ENCODE measurements at places on chromosomes 7 and 10. TPM values are rescaled to one million over a fixed set of nuclear protein-coding genes. Genes with fewer than 3 reads are reported as not detected.
A peak's percentile ranks its signal among the peaks of the same experiment; 100 is the strongest.

DNA sequence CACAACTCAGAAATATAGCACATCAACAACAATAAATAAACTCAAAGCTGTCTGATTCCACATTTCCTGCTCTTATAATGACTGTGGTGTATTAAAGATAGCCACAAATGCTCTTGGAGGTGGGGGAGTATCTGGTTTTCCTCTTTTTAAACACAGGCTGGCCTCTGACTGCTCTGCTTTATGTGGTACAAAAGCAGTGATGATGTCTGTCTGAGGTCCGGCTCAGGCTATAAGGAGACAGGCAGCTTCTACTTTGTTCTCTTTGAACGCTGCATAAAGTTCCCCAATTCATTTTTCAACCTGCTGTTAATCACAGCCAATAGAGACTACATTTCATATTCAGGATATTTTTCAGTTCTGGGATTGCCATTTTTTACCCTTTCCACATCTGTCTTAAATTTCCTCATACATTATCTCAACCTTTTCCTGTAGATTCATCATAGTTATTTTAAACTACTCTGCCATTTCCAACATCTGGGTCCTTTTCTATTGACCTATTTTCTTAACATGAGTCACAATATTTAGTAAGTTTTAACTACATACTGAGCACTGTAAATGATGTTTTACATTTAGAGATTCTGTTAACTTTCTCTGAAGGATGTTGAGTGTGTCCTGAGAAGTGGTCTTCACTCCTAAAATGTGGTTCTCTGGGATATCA lies 64.9 kb downstream of the CRPPA start:
- DNase-seq, result no peak

GRCh38 chr10:78663721-78664120 lies 405.0 kb upstream of the ZMIZ1 start:
- no peak for DNase-seq

DNA sequence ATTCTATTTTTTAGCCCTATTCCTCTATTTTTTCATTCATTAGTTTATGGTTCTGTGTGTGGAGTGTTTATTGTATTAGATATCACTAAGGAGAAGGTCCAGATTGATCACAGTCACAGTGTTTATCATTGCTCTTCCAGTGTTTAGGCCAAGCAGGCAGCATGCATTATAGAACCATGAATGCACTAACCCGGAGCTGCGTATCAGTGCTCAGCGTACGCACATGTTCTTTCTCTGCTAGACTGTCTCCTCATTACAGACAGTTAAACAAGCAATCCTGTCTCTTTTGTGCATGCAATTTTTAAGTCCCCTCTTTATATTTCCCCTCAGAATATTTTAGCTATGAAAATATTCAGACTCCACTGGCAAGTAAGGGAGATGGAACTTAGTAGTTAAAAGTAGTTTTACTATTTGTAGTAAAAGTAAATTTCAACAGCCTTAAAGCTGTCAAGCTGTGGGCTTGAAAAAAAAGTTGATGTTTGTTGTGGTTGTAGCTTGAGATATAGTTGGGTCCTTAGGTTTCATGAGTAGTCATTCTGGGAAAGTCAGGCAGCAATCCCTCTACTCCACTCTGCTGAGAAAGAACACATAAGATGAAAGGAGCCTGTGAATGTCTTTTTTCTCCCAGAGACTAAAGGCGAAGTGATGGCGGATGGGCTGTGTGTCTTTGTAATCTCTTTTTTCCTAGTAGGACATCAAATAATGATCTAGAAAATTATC lies 260.4 kb downstream of the CDK14 start:
- no peak for DNase-seq

GRCh38 chr10:89398003-89398749 lies 5.8 kb downstream of the IFIT1 start:
- no peak for DNase-seq

MCM10 gene
- 42.0 TPM for total RNA-seq

CYP3A7 gene
- 0.86 TPM for total RNA-seq

TMEM236 gene
- total RNA-seq, result 0.51 TPM

CTTNBP2 gene
- 2.4 TPM for total RNA-seq

DNA sequence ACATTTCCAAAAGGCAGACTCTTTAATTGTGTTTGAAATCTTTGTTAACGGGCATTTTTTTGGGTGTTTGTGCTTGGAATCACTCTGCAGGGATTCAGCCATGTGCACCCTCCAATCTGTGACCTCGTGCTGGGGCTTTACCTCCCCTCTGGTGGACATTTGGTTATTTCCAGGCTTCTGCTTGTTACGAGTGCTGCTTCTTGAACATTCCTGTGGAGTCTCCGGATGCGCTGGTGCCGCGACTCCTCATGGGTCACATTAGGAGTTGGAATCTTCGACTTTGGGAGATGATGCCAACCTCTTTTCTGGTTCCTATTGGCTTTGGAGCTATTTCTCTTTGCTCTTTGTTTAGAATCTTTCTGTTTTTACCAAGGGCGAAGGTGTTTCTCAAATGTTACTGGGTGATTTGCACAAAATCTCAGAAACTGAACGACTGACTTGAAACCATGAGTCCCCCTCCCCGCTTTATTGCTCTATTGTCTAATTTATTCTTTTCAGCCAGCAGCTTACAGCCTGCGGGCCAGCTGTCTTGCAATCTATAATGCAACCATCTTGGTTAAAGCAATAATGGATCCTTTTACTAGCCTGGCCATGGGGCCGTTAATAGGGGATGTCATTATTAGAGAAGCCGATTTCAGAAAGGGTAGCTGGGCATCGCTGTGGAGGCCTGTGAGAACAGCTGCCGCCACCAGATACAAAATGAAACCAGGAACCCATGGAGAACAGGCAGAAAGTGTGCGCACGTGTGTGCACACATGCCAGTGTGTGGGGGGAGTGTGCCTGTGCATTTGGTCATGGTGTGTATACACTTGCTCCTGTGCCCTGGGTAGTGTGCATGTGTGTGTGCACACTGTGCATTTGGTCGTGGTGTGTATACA lies 9.9 kb upstream of the DPYSL4 start:
- no peak for DNase-seq

GRCh38 chr10:69742928-69743602 lies 58.6 kb upstream of the COL13A1 start:
- peak; percentile 70 for DNase-seq

DNA sequence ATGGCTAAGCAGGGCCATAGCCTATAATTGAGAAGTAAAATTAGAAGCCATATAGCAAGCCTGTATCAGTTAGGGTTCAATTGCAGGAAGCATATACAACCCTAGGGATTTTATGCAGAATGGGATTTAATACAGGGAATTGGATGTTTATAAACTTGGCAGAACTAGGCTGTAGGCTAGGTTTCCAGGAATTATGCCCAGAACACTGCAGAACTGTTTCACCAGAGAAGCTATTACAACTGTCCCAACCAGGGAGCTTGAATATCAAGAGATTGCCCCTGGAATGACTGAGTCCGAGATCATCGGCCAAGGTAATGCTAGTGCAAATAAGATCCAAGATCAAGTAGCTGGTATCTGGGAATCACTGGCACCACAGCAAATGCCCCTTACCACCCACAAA lies 64.0 kb downstream of the PRR15 start:
- no peak for DNase-seq

- DNase-seq, result no peak
Observed at GRCh38 chr10:96986200-96986856, 154.2 kb downstream of the LCOR start.

DNA sequence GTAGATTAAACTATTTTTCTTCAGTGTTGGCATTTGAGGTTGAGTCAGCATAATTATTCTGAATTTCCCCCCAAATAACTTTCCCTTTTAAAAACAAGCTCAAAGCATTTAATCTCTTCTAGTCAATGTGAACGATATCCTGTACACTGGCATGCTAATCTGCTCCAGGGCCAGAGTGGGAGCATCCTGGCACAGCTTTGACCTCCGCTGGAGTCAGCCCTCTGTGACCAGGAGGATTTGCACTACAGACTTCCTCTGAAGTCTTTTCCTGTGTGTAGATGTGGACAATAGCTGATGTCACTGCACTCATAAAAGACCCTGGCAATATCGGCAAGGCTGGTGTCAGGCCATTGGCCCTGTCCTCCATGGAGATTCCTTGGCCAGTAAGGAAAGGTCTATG lies 340.2 kb downstream of the CDC14C start:
- no peak for DNase-seq

DNA sequence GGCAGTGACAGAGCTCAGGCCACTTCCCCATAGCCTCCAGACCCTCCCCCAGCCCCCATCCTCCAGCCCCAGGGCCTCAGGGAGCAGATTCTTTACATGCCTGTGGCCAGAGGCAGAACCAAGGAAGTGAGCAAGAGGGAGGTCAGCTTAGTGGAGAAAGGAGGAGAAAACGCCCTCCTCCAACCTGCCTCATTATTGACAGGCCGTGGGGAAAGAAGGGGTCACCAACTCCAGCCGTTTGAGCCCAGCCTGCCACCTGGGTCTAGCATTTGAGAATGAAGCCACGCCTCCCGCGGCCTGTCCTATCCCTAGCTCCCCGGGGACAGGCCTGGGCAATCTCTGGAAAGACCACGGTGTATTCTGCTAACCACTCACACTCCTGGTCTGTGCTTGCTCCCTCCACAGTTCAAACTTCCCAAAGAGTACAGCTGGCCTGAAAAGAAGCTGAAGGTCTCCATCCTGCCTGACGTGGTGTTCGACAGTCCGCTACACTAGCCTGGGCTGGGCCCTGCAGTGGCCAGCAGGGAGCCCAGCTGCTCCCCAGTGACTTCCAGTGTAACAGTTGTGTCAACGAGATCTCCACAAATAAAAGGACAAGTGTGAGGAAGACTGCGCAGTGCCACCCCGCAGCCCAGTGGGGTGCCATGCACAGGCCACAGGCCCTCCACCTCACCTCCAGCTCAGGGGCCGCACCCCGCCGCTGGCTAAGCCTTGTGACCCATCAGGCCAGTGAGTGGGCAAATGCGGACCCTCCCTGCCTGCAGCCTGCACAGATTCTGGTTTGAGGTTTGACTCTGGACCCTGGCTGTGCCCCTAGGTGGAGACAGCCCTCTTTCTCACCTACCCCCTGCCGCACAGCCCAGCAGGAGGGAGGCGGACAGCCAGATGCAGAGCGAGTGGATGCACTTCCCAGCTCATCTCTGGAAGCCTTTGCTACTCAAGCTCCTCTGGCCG lies 14.3 kb upstream of the TRIM8 start:
- DNase-seq, result peak; percentile 76

GRCh38 chr7:106358103-106358663 lies 73.4 kb upstream of the NAMPT start:
- peak; percentile 43 for DNase-seq

DNA sequence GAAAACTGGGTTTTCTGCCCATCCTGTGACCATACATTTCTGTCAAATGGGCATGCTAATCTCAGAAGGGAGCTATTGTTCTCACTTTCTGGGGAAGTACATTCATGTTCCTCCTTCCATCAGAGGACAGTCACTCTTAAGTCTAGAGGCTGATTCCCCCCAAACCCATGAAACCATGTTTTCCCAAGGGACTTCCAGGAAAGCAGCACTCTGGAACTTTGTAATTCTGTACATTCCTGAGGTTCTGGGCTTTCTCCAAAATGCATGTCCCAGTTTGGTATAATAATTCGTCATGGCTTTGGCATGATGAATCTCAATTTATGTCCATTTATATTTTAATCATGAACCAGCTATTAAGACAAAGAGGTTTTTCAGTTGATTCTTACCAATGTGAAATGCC lies 688.1 kb downstream of the LRMDA start:
- no peak for DNase-seq

GRCh38 chr7:50406935-50407334 lies 43.2 kb downstream of the FIGNL1 start:
- DNase-seq, result no peak

- peak; percentile 84 for DNase-seq
Observed at GRCh38 chr7:2399848-2400587, 3.4 kb upstream of the CHST12 start.

DNA sequence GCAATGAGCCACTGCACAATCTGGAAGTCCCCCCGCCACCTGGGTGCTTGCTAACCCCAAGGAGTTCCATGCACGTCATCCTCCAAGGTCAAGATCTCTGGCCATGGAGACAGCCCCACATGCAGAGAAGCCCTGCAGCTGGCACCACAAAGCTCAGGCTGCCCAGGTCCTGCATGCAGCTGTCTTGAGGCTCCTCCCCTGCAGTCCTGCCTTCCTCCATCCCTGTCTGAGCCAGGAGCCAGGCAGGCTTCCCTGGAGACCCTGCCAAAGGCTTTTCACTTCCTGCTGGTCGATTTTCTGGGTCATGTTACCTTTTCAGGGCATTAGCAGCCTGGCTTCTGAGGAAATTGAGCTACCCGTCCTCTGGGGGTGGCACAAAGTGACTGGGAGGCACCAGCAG lies 12.5 kb upstream of the TMEM72 start:
- DNase-seq, result peak; percentile 16

GRCh38 chr7:90243556-90243955 lies 1.4 kb upstream of the CFAP69 start:
- DNase-seq, result no peak

MOGAT3 gene
- total RNA-seq, result not detected

DEPP1 gene
- 16.5 TPM for total RNA-seq

DNA sequence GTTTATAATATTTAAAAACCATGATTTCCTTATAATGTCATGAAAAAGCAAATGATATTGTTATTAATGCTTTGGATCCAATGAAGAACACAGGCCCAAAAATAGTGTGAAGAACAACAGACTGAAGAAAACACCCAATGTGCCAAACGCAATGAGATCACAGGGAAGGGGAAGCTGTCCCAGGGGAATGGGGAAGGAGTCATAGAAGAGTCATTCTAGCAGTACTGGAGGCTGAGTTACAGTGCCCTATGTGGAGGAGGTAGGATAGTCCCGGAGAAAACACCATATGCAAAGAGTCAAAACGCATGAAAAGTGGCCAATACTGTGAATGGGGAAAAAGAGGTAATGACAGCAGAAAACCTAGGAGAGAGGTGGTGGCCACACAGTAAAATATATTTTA lies 50.9 kb downstream of the TPK1 start:
- no peak for DNase-seq

DNA sequence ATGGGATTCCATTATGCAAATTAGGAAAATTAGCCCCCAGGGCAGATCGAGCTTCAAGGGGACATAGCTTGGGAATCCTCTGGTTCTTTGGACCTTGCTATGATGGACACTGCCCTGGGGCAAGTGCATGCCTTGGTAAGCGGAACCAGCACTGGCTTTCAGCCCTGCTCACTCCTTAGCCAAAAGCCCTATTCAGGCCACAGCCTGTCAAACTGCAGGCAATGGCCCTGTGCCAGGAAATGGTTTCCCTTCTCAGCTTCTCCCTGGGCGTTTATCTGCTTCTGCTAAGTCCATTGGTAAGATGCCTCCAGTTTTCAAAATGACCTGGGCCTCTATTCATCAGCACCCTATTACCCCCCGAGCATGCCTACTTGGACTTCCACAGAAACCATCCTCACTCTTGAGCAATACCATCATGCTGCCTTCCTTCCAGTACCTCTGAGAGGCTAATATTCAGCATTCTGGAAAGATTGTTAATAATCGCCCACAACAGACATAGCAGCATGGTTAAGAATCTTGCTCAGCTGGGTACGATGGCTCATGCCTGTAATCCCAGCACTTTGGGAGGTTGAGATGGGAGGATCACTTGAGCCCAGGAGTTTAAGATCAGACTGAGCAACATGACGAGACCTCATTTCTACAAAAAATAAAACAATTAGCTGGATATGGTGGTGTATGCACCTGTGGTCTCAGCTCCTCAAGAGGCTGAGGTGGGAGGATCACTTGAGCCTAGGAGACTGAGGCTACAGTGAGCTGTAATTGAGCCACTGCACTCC lies 918.6 kb upstream of the AUTS2 start:
- DNase-seq, result no peak
